ENCODE measurements at places on chromosomes 4 and X. TPM values are rescaled to one million over a fixed set of nuclear protein-coding genes. Genes with fewer than 3 reads are reported as not detected.

C4orf50 gene
- total RNA-seq = 0.20 TPM

TMEM35A gene
- total RNA-seq = not detected

RP2 gene
- total RNA-seq = 3.8 TPM

NEXMIF gene
- total RNA-seq = 0.74 TPM

CENPVL2 gene
- not detected for total RNA-seq

Data from CD4-positive, alpha-beta T cell (primary cell).